ENCODE measurements at places on chromosomes 16 and 17.

GRCh38 chr16:87325423-87325858 lies 8.2 kb upstream of the C16orf95 start:
- DNase-seq = no peak

GRCh38 chr17:60303406-60304099 lies 88.4 kb downstream of the USP32 start:
- DNase-seq = no peak

DNA sequence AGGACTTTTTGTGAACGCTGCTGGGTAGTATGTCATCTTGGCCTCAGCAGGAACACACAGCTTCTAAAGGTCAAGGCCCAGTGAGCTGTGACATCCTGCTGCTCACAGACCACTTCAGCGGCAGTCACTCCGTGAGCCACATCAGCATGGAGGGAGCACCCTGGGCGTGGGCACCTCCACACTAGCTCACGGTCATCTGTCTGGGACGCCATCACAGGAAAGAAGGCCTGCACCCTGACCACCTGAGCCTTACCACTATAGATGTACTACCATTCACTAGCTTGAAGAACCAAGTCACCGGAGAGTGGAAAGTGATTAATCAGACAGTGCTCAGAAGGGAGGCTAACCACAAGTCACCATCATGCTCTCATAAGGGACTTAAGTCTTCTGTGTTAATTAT lies 3.3 kb downstream of the AXIN1 start:
- DNase-seq = no peak

DNA sequence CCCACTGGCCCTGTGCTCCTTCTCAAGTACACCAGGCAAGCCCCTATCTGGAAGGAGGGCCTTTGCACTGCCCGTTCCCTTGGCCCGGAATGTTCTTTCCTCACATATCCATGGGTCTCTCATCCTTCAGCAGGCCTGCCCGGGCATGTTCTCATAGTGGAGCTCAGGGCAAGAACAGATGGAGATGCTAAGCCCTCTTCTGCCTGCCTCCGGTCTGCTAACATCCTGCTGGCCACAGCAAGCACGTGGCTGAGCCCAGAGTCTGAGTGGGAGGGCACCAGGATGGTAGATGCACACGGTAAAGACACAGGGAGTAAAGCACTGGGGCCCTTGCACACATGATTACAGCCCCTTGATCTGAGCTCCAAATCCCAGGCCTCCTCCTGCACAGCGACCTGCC lies 19.8 kb upstream of the ANKRD40CL start:
- no peak for DNase-seq

- DNase-seq = no peak
Observed at GRCh38 chr17:76504117-76504516, 2.9 kb upstream of the RHBDF2 start.

DNA sequence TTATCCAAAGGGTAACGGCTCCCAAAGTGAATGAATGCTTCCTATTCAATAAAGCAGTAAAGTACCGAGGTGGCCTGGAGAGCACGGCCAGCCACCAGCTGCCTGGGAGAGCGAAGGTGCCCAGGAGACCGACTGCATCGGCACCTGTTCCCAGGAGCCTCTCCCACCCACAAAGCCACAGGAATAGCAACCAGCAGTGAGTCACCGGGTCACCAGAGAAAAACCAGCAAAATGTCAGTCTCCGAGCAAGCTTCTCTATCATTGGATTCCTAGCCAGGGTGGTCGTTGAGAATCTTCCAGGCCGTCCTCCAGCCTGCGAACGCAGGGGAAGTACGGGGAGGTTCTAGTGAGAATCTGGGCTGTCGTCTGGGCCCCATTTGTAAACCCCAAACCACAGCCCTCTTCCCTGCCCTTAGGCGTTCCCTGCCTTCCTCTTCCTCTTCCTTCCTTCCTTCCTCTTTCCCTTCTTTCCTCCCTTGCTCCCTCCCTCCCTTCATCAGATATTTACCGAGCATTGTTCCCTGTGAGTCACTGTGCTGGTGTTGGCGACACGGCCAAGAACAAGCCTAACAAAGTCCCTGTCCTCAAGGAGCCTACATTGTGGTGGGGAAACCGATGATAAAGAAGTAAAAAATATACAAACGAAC lies 114.6 kb downstream of the SLC39A11 start:
- DNase-seq = no peak

GRCh38 chr17:47262586-47262985 lies 9.0 kb downstream of the ITGB3 start:
- DNase-seq = no peak

GRCh38 chr16:27108051-27108770 lies 41.5 kb downstream of the C16orf82 start:
- no peak for DNase-seq

- peak; percentile 42 for DNase-seq
Observed at GRCh38 chr17:77061669-77062068, 79.1 kb upstream of the SEC14L1 start.

DNA sequence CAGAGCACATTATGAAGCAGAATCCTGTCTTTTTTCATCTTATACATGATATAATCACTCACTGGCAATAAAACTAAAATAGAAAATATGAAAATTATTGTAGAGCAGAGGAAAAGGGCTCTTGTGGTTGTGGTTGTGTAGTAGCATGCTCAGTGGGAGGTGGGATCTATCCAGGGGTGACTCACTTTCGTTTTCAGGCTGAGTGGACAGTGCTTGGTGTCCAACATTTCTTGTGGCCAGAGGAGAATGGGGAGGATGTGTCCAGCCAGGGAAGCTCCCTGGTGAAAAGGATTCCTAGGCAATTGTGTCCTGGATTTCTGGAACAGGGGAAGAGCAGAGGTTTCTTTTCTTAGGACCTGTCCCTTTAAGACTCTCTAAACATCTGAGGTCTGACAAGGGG lies 31.9 kb upstream of the CPHXL start:
- DNase-seq = no peak

DNA sequence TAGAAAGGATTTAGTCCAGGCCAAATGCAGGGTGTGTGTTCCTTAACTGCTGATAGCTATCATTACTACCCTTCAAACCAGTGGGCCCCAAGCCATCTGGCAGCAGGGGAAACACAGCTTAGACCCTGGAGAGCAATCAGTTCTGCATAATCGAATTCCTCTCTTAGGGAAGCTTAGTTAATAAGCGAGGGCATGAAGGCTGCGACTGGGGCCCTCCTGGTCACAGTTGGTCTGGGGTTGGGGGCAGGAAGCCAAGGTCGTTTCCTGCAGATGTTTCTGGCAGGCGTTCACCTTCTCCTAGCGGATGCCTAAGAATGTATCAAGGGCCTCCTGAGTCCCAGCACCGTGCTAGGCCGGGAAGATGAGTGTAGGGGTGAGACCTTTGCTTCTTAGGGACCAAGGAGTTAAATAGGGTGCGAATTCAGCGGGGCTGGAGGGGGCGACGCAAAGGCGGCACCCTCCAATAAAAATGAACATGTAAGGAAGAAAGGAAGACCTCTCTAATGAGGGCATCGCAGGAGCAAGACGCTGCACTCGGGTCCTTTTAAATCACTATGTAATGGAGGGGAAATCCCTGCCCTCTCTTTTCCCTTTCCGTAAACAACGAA lies 16.5 kb upstream of the EEF2K start:
- DNase-seq = peak; percentile 36

GRCh38 chr16:66480265-66481080 lies 53.4 kb downstream of the BEAN1 start:
- no peak for DNase-seq

Measured in NCI-H345 (cell line).